ENCODE measurements at places on chromosomes 4 and X.

- DNase-seq: no peak
These were observed 40.8 kb downstream of the DCTD start for GRCh38 chr4:182876427-182876826.

DNA sequence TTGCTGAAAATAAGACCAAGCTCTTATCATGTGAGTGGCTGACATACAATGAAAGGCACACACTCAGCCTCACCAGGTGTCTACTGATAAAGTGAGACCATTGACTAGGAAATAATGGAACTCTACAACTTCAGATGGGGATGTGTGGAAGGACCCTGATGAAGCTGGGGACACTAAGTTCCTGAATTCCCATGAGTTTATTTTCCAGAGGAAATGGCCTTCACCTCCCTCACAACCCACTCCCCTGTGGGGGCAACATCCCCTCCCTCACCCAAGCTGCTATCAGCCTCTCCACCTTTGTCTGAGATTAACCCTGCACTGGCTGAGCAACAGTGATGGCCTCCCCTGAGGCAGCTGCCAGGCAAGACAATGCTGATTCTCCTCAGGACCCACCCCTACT is 55.2 kb upstream of the SMARCAD1 start:
- DNase-seq: no peak

GRCh38 chrX:68115371-68115770 is 317.9 kb downstream of the OPHN1 start:
- no peak for DNase-seq

DNA sequence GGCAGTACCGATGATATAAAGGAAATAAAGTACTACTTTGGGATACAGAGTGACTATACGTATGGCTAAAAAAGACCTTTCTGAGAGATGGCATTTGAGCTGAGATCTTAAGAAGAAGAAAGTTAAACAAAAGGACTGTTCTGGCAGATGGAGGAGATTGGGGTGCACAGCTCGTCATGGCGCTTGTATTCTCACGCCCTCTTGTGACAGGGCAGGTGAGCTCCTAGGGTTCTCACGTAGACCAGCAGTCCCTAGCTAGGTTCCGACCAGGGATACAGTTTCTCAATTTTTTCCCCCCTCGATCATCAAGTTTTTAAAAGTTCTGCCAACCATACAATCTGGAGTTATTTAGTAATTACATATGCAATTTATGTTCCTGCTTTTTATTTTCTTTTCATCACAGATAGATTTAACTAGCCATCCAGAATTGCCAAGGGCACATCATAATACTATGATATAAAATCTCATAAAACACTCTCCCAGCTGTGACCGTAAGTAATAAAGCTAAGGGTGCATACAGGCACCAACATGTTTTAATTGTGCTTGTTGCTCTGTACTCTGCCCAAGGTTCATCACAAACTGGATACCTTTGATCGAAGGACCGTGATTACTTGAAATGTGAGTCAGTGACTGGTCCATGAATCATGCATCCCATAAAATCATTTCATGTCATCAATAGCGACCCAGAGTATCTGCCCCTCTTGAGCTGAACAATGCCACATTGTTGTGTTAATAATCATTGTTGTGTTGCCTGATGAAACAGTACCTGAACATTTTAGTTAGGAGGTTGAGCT is 69.4 kb upstream of the ZNF518B start:
- no peak for DNase-seq

DNA sequence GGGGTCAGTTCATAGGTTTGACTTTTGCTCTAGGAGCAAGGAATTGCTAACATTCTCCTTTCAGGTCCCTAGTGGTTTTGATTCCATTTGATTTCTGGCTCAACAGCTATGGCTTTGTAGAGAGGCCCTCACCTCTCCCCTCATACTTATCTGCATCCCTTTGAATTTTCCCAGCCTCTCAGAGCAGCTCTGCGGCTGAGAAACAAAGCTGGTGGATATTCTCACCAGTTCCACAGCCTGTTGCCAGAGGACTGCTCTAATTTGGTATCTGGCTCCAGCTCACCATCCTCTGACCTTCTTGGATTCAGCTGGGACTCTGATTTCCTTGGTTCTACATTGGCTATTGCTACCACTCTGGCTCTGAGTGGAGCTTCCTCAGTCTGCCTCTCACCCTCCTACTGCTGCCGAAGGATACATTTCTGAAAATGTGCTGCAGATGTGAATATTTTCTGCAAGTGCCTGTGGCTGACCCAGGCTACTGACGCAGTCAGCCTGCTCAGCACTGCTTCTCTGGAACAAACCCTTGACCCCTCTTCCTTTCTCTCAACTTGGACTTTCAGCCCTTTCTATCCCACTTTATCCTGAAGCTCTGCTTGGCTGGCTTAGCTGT is 110.9 kb upstream of the ENPEP start:
- DNase-seq: no peak

DNA sequence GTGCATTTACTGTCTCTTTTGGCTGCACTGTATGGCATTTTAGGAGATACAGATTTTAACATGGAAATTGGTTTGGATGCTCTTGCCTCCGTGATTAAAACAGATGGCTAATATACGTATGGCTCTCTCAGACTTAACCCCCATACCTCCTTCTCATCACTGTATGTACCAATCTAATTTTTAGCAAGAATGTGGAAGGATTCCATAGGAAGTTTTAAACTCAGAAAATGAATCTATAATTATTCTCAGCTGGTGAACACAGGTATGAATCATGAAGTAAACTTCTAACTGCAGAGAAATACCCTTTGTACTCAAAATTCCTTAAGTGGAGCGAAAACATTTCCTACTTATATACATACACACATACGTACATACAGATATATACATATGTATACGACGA is 210.5 kb upstream of the NEIL3 start:
- no peak for DNase-seq

DNA sequence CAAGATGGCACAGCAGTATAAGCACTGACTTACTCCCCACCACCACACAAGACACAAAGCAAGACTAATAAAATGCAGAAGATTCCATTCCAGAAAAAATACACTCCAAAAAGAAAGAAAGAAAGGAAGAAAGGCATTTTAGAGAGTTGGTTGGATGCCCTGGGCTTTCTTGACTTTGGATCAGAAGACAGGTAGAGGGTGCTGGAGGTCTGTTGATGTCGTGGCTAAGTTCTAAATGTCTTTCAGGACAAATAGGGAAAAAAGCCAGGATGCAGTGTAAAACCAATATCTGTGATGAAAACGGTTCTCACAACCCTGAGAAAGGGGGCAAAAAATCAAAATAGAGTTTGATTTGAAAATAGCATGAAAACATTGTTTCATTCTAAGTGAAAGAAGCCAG is 555.2 kb upstream of the PRKX start:
- no peak for DNase-seq

DNA sequence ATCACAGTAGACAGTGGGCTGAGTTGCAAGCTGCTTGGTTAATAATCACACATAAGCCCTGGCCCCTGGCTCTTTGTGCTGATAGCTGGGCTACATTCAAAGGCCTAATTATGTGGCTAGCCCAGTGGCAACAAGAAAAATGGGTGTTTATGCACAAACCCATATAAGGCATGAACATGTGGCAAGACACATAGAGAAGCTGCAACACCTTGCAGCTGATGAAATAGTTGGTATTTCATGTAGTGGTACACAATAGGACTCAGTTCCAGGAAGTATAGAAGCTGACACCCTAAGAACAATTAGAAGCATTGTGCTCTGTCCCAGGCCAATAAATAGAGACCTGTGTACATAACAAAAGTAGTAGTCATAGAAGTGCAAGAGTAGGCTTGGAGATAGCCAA is 14.6 kb upstream of the ZNF630 start:
- no peak for DNase-seq

DNA sequence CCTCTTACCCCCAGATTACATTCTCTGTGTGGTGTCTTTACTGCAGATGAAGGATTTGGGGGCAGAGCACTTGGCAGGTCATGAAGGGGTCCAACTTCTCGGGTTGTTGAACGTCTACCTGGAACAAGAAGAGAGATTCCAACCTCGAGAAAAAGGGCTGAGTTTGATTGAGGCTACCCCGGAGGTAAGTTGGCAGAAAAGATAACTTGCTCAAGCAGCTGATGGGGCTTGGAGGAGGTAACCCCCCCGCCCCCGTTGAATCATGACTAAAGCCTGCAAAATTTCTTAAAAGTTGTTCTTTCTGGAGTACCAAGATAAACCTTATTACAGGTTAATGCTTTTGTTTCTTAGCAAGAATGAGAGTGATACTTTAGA is 1.5 kb downstream of the CCNG2 start:
- no peak for DNase-seq

GRCh38 chr4:26964994-26965393 is 104.4 kb downstream of the STIM2 start:
- no peak for DNase-seq

DNA sequence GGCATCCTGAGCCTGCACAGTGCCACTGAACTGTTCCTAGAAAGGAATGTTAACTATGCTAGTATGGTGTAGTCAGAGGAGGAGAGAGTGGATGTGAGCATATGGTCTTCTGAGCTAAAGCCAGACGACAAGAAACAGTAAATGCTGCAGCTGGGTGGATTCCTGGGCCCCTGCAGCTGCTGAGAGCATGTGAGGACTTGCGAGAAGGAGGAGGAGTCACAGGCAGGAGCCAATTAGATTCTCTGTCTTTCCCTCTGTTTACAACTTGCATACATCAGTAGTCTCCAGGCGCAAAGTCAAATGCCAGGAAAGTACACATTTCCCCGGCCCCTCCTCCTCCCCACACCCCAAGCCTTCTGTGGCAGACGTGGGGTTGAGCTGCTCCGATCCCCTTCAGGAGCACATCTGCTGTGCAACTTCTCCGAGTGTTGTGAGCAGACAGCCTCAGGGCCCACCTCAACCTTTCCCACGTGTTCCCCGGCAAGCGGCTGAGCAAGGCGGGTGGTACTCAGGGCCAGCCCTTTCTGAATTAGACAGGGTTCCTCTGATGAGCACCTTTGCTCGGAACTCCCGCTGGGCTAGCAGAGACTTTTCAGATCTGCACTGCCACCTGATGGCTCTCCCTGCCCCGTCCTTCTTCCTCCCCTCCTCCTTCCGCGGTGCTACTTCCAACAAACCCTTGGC is 108.7 kb upstream of the ATP6AP2 start:
- DNase-seq: peak; percentile 3

- DNase-seq: no peak
These were observed 2.1 kb upstream of the AVPR2 start for GRCh38 chrX:153902385-153902784.
